Cortex of kidney (tissue), 1 donor: ENCODE measurements at places on chromosomes 3 and 15.

DNA sequence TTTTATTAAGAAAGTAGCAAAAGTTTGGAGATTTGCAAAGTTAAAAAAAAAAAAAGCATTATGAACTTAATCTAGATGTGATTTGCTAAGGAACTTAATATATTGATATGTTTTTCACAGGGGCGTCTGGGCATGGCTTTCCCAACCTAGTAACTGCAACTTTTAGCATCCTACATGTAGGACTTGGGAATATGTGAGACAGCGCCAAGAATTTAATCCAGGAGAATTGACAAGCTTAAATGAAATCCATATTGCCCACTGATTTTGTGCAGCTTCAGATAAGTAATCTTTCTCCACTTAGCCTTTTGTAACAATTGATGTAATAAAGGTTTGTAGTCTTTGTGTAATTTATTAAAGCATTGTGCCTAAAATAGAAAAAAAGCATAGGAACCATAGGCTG, 982 bp upstream of the GABPB1 start:
- DNase-seq: no peak

DNA sequence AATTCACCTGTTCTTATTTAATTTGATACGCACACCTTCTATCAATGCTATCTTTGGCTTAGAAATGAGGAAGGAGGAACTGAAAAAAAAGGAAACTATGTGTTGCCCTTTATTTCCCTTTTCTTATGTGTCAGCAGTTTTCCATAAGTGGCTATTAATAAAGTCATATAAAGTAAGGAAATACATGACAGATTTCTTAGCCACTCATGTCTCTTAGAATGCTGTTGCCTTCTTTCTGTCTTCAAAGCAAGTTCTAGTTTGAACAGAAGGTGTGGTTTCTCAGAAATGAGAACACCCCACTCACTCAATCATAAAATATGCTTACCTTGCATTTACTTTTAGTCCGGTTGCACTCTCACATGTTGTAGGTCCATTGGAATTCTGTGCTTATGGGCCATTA, 640.5 kb upstream of the GRM7 start:
- DNase-seq: no peak

- no peak for DNase-seq
Observed at GRCh38 chr3:4754180-4755086, 224.8 kb upstream of the BHLHE40 start.

DNA sequence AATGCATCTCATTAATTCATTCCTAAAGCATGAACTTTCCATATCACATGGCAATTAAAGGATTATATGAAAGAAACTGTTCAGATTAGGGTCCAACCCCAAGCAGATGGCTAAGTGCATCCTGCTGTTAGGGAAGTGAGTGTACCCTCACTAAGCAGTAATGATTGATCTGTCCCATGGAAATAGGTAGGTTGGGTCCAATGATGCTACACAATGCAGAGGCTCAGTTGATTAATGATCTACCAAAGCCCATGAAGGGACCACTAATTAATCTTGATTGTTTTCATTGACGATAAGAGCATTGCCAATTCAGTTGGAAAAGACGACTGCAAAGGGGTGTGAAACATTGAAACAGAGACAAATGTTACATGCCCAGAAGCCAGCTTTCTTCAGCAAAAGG, 194.5 kb upstream of the LRTM1 start:
- DNase-seq: no peak

DNA sequence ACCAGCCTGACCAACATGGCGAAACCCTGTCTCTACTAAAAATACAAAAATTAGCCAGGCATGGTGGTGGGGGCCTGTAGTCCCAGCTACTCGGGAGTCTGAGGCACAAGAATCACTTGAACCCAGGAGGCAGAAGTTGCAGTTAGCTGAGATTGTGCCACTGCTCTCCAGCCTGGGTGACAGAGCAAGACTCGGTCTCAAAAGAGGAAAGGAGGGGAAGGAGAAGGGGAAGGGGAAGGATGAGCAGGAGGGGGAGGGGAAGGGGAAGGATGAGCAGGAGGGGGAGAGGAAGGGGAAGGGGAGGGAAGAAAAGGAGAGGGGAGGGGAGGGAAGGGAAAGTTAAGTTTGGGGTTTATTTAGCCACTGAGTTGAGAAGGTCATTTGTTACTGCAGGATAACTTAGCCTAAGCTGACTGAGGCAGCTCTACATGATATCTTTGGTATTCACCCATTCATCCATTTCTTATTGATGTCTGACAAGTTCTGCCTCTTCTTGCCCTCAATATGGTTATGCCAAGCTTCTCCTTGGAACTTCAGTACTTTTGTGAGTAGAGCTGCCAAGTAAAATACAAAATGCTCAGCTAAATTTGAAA, 15.9 kb upstream of the ABHD2 start:
- DNase-seq: no peak

GRCh38 chr3:43239755-43240154, 46.6 kb upstream of the SNRK start:
- DNase-seq: no peak

- no peak for DNase-seq
Observed at GRCh38 chr3:149273096-149273751, 51.6 kb upstream of the CP start.

DNA sequence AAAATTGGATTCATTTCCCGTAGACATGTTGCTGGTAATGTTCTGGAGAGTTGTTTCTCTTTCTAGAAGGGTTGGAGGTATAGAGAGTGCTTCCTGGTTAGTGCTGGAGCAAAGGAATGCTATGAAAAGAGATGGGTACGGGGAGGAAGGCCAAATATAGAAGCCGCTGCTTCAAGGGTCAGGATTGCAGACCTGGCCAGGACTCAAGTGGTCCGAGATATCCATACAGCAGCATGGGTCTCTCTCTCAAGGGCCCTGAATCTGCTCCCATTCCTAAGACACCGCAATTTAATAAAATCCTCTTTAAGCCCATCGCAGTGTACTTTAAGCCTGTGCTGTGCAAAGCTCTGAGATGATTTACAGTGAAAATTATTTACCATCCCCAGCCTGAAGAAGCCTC, 287.0 kb downstream of the FAM43A start:
- no peak for DNase-seq

DNA sequence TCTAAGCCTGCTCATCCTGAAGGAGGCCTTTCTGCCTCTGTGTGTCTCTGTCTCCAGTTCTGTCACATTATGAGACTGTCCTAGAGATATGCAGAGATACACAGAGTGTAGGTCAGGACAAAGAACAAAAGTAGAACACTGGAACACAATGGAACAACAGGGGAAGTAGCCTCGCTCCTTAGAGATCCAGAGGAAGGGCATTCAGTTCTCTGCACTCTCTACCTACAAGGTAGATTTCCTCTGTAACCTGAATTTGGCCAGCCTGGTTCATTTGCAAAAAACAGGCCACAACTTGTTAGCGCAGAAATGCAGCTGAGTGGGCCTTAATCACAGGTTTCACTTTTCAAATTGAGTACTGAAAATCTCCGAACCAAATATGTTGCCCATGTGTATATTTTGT, 19.4 kb downstream of the NEK10 start:
- DNase-seq: no peak

- DNase-seq: no peak
Observed at GRCh38 chr3:47310391-47310790, 27.6 kb downstream of the KLHL18 start.

- DNase-seq: no peak
Observed at GRCh38 chr15:75673426-75674235, 25.9 kb downstream of the SNX33 start.

- DNase-seq: no peak
Observed at GRCh38 chr15:67228286-67228685, 26.2 kb downstream of the AAGAB start.
